ENCODE measurements at places on chromosomes 6 and 20. TPM values are rescaled to one million over a fixed set of nuclear protein-coding genes. Genes with fewer than 3 reads are reported as not detected.

Gene SSTR4
- total RNA-seq = not detected

Gene RAB44
- total RNA-seq = under 0.01 TPM

Gene HLA-DMA
- total RNA-seq = 2.0 TPM

Gene ERGIC3
- 246 TPM for total RNA-seq

Gene COL11A2
- 0.33 TPM for total RNA-seq

Gene RSPH4A
- 0.19 TPM for total RNA-seq

Gene PTCHD4
- 24.5 TPM for total RNA-seq

Gene RAET1G
- total RNA-seq = 0.33 TPM

Gene GATA5
- not detected for total RNA-seq

Gene HFE
- 3.3 TPM for total RNA-seq

Gene TM9SF4
- 51.1 TPM for total RNA-seq

Gene EYA4
- total RNA-seq = 0.98 TPM

Gene CCDC170
- under 0.01 TPM for total RNA-seq

Gene BTNL2
- total RNA-seq = not detected

Gene ZC2HC1B
- not detected for total RNA-seq

Gene CPNE5
- 23.5 TPM for total RNA-seq

Gene COL9A1
- total RNA-seq = not detected
